Kidney glomerular epithelial cell (primary cell): ENCODE measurements at places on chromosomes 7 and 10.

GRCh38 chr7:101179713-101180112 is 380 bp downstream of the NAT16 start:
- no peak for DNase-seq

- DNase-seq, result no peak
Measured at GRCh38 chr7:158396301-158396905, 191.2 kb downstream of the PTPRN2 start.

- no peak for DNase-seq
Measured at GRCh38 chr7:134400859-134401258, 58.0 kb downstream of the AKR1B1 start.

DNA sequence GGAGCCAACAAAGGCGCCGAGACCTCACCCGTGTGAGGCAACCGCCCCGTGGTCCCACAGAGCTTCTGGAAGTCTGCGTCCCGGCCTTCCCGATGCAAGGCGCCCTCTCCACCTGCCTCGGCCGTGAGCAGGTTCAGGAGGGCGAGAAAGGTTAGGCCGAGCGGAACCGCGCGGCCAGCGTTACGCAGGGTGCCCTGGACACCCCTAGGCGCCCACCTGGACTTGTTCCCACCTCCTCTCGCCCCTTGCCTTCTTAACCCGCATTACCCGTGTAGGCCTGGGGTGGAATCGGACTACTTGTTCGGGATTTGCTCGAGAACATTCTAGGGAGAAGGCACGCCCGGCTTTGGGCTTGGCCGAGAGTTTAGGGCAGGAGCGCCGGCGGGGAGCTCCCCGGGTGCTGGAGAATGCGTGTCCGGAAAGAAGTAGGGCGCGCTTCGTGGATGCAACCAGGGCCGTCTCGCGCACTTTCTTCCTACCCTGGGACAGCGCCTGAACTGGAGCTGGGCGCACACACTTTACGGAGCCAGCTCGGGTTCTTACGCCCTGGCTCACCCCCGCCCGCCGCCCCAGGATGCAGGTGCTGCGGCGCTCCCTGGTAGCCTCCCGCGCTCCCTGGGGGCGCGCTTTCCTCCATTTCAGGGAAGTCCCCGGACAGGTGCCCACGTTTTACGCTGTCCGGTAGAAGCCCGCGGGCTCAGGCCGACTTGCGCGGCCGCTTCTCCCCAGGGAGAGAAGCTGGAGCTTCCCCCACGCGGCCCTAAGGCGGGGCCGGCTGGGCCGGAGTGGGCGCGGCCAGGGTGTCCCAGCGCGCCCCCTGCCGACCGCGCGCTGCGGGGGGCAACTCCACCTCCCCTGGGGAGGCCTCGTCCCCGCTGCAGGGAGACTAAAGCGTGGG is 74.5 kb downstream of the INSIG1 start:
- no peak for DNase-seq

DNA sequence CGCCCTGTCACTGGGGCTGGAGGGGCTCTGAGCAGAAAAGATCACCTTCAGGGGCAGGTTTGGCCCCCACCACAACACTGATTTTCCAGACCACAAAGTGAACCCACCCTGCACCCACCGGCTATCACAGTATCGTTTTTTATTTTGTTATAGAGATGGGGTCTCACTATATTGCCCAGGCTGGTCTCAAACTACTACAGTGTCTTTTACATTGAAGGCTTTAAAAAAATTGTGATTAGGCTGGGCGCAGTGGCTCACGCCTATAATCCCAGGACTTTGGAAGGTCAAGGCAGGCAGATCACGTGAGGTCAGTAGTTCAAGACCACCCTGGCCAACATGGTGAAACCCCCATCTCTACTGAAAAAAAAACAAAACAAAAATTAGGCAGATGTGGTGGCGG is 125.1 kb downstream of the COL26A1 start:
- no peak for DNase-seq

DNA sequence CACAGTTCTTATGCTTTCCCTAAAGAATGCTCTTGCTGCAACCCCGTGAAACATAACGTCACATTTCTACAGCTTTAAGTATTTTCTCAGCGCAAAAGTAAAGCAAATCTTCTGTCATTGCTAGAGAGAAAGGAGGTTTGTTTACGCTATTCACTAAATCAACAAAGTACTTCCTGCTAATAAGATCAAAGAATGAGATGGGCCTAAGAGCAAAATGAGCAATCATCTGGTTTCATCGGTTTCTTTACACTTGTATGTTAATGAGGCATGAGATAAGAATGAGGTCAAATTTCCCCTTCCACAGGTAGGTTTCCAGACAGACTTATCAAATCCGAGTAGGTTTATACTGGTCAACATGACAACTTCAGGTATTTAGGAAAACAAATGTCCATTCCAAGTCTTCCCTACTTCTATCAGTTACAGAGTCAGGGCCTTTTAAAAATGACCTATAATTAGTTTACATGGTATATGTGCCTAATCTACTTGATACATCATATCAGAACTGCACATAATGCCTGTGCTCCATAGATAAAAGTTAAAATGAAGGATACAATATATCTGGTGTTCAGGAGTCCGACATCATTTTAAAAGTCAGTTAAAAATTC is 8.4 kb downstream of the USP6NL start:
- peak; percentile 27 for DNase-seq

- DNase-seq, result no peak
Measured at GRCh38 chr10:79046326-79046725, 22.4 kb upstream of the ZMIZ1 start.

DNA sequence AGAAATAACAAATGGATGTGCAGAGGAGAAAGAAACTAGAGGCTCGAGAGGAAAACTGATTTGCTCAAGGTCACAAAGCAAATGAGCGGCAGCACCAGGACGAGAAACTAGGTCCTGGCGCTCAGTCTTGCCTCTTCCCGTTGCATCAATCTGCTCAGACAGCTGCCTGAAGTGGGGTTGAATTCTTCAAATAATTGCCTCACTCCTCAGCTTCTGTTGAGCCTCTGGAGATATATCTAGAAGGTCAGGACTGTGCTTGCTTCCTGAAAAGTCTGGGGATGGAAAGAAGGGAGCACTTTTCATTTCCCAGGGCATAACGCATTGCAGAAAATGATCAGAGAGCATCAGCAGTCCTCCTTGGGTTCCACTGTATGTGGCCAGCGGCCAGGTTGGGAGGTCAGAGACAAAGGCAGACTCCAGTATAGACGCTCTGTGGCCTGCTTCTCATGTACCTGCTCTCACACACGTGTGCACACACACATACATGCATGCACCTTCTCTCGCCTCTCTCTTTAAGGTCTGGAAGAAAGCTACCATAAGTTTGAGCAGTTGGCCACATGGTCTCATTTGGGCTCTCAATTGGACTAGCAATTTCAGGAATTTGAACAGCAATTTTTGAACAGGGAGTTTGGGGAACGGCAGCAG is 83.7 kb upstream of the DUSP5 start:
- DNase-seq, result no peak
